Activated naive CD4-positive, alpha-beta T cell treated with anti-CD3 and anti-CD28 coated beads for 36 hours (primary cell): ENCODE measurements at places on chromosomes 12 and 14.

DNA sequence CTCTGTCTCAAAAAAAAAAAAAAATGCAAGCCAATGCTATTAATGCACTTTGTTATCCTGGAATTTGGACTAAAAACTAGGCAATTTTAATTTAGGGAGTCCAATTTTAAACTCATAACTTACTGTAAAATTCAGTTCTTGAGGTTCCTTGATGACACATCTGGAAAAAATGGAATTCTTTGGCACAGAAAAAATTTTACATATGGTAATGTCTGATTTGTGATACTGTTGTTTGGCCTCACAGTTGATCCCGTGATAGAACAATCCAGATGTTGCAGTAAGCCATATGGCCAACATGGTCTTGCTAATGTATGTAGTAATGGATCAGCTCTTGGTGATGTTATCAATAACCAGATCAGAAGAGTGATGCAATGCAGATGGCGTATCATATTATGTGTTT, 1089.8 kb downstream of the FLRT2 start:
- DNase-seq, result no peak

- DNase-seq, result no peak
Observed at GRCh38 chr14:35408026-35408425, 3.5 kb upstream of the NFKBIA start.

DNA sequence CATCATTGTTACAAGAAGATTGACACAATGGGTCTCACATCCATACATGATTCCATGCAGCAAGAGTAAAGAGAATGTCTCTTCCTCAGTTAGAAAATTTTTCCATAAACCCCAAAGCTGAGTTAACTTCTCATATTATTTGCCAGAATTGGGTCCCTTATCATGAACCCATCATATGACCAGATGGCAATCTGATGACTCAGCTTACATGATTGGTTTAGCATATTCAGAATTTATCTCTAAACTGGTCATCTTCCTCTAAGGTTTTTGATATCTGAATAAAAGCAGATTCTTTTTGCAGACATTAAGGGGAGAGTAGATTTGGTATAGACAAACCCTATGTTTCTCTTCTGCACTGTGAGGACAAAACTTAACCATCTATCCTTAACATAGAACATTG, 174.9 kb downstream of the PIK3C2G start:
- no peak for DNase-seq

GRCh38 chr12:11669348-11669747, 19.9 kb downstream of the ETV6 start:
- DNase-seq, result no peak

GRCh38 chr12:70852416-70853150, 68.0 kb downstream of the PTPRR start:
- no peak for DNase-seq

GRCh38 chr14:88707088-88707487, 85.7 kb downstream of the EML5 start:
- no peak for DNase-seq

- no peak for DNase-seq
Observed at GRCh38 chr12:27257104-27257843, 13.2 kb downstream of the STK38L start.

DNA sequence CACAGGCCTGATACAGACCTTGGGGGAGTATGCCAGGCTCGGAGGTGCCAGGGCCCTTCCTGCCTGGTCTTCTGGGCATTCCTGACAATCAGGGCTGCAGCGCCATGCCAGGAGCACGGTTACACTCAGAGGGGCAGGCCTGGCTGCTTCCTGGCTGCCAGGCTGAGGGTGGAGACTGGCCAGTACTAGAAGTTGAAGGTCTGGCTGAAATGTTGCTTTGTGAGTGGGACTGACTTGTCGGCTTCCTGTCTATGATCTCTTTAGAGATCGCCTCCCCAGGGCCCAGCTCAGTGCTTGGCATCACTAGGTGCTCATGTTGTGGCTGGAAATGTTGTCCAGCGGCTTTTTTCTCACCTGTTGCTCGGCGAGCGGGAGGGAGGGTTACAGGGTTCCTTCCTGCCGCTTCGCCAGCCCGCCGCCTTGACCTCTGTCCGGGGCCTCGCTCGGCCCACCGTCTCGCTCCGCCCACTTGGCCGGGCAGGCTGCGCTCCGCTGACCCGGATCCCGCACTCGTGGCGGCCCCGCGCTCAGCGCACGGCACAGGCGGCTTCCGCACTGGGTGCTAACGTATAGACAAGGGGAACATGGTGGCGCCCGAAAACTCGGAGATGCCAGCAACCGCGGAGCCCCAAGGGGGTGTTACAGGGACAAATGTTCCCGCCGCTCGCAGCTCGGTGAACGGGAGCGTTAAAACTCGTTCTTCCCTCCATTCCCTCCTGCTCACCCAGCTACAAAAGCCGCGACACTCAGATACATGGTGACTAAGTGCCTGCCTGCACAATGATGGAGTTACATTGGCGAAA, 32.6 kb downstream of the PAPLN start:
- DNase-seq, result peak; percentile 28

GRCh38 chr12:6346235-6346832, 4.5 kb upstream of the TNFRSF1A start:
- no peak for DNase-seq

GRCh38 chr12:121536899-121537813, 43.7 kb downstream of the KDM2B start:
- peak; percentile 68 for DNase-seq

DNA sequence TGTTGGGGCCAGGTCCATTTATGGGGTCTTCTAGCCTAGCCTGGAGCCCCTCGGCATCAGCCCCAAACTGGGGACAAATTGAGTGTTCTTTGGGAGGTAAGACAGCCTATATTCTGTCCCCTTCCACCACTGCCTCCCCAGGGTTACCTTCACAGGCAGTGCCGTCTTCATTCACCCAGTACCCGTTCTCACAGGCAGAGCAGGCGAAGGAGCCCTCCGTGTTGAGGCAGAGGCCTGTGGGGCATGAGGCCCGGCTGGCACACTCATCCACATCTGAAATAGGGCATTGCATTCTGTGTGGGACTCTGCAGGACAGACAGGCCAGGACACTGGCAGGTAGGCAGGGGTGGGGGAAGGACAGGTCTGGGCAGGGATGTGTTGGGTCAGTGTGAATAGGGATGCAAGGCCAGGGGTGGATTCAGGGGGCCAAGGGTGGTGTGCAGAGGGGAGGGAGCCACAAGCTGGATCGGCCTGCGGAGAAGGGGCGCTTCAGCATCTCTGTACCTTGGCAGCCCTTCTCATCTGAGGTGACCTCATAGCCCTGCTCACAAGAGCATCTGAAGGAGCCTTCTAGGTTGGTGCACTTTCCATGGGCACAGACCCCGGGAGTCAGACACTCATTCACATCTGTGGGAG, 16.1 kb downstream of the ISCA2 start:
- no peak for DNase-seq

- DNase-seq, result peak; percentile 4
Observed at GRCh38 chr12:88035907-88036289, 6.7 kb upstream of the C12orf50 start.

DNA sequence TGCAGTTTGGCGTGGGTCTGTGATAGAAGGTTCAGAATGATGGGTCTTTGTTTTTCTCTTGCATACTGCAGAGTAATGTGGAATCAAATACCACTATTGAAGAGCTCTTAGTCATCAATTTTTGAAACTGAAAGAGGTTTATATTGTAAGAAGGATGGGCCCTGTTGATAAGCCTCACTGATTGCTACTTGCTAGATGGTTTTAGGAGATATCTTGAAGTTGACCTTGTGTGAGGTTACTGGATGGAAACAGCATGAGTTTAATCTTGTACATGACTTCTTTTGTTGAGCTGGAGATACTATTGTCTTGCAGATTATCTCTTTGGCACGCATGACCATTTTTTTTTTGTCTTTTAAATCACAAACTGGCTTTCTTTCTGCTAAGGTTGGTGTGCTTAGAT, 13.8 kb downstream of the BICD1 start:
- DNase-seq, result no peak

DNA sequence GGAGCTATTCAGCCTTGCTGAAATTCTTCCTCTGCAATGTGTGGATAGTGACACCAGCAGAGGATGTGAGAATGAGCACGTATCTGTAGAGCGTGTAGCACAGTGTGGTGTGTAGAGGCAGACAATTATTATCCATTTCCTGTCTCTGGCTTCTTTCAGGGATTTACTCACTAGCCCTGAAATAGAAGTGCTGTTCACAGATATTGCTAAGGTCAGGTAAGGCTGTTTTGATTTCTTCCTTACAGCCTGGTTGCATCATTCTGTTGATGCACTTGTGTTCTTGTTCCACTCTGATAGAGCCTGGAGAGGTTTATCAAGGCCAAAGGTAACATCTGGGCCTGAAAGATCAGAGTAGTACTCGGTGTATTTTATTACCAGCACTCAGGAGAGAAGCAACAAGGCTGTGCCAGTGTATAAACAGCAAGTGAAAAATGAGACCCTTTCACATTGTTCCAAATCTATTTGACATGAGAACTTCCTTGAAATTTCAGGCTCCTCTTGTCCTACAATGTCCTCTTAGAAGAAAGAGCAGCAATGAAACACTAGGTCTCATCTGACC, 16.7 kb downstream of the ARG2 start:
- no peak for DNase-seq

DNA sequence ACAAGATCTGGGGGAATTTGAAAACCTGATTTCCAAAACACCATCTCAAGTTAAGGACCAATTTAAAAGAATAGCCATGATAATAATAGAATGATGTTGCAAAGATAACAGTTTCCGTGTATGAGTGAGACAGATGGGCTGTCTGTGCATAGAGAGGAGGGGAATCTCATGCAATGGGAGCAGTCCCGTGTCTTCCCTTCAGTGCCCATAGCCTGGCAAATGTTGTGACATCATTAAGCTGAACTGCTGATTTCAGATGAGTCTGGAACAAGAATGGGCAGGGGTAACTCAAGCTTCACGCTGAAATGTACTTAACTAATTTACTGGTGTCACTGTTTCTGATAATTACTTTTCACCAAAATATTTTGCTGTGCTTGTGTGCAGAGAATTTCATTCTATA, 454.0 kb downstream of the FOXG1 start:
- DNase-seq, result no peak

- DNase-seq, result no peak
Observed at GRCh38 chr12:12693111-12693671, 2.8 kb downstream of the GPR19 start.

GRCh38 chr14:104431929-104432541, 147.5 kb upstream of the C14orf180 start:
- no peak for DNase-seq

- peak; percentile 70 for DNase-seq
Observed at GRCh38 chr12:71938728-71939385, at the start of gene TPH2. Gene TPH2 (plus strand): TSS chr12:71938845. CDS start chr12:71938987, 142 bp downstream.
